BJ (cell line): ENCODE measurements at places on chromosomes 3 and 15.

DNA sequence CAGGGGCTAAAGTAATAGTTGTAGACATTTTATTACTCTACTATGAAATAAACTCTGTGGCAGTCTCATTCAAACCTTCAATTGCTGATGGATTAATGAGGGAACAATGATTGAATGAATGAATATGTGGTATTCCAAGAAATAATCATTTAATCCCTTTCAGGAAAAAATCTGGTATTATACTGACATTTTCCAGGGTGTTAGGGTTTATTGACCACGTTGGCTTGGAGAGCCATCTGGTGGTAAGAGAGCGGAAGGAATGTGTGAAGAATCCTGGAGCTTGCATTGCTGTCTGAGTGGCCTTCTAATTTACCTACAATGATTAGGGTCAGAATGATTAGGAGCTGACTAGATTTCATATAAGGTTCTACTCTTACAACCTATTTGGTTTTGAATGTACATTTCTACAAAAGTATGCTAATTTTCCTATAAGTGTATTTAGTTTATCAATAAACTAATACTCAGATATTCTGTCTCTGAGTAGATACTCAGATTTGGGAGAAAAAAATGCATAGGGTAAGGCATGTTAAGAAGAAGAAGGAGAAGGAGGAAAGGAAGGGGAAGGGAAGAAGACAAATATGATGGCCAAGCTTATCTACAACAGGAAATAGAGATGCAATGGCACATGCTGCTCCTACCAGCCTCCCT, 249.9 kb downstream of the ROBO1 start:
- no peak for DNase-seq

DNA sequence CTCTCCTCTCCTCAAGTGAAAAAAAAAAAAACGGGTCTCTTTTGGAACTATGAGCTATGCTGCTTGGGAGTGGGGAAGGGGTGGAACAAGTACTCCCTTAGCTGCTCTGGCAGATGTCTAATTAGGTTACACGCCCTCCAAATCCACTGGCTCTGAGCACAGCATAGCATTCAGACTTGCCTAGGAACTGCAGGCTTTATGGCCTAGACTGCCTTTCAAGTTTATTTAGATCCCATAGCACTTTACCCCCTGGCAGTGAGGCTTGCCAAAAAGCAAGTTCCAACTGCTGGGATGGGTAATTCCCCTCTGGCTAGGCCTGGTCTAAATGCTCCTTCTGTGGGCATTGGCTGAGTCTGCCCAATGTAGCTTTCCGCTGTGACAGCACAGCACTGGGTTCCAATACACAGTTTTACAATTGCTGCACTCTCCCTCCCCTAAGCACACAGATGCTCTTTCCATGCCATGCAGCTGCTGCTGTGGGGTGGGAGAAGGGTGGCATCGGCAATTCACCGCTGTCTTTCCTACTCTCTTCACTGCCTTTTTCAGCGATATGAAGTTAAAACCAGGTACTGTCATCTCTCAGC, 152.8 kb downstream of the KCNAB1 start:
- no peak for DNase-seq

DNA sequence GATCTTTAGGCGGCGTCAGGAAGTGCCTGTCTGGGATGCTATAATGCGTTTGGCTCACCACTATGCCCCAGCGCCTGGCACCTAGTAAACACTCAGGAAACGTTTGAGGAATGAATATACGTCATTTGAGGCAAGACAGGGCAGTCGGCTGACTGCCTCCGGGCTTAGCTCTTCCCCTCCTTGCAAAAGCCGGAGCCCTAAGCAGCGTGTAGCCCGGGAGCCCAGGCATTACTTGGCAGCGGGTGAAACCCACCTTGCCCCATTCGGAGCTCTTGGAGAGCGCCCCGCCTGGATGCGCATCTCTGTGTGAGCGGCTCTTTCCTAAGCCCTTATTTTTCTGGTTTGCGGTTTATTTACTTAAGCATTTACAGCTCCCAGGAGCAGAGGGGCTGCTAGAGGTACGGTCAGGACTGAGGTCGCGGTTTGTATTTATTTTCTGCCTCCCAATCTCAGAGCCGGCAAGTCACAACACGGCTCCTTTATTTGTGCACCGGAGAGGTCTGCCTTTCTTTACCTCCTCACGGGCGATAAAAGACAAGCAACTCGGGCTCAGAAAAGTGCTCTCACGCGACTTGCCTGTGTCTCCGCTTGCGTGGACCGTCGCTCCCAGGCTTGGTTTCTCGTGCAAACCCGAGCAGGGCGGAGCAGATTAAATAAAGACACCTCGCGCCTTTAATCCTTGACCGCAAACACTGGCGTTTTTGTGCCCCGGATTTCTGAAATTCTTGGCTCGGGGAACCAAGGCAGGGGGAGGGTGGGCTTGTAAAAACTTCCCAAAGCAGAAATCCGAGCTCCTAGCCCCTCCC, 737 bp upstream of the ITPR1 start:
- peak; percentile 15 for DNase-seq

DNA sequence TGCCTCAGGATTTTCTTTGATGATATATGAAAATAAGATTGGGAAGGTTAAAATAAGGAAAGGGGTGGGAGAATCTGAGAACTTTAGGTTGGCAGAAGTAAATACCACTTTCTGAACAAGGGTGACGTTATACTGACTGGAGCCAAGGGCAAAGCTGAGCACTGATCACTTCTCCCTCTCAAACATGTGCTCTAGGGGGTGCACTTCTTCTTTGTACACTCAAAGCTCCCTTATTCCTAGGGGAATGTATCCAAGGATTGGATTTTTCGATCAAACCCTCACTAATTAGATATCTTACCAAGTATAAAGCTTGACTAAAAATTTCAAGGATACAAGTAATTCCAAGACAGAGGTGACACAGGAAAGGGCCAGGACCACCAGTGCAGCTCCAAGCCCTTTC, 243.9 kb upstream of the UMPS start:
- no peak for DNase-seq

- no peak for DNase-seq
Observed at GRCh38 chr3:174907027-174907426, 47.9 kb downstream of the NAALADL2 start.

DNA sequence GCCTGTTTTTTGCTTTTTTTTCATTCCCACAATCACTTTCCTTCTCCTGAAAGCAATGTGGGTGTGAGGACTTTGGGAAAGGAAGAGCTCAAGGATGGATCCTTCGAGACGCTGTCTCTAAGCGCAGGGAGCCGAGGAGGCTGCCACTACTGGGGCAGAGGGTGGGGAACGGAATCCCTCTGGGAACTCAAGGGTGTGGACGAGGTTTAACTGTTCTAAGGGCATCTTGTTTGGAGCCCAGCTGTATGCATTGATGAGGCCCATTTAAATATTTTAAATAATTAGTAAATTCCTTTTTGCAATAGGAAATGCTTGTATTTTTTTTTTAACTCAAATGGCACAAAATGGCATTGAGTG, 124.4 kb upstream of the MEF2A start:
- no peak for DNase-seq

GRCh38 chr3:20123131-20123652, 62.8 kb downstream of the SGO1 start:
- DNase-seq = no peak

DNA sequence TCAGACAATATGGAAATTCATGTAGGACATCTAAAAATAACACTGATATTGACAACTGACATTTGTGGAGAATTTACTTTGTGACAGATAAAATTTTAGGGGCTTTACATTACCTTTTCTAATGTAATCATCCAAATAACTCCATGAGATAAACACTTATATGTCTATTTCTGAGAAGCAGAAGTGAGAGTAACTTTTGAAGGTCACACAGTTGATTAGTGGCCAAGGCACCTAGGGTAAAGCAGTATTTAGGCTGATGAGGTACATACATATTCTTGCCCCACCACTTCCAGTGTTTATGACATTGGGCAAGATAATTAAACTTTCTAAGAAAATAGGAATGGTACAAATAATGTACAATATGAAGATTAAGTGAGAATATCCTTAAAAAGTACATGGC, 248.4 kb downstream of the CPNE4 start:
- no peak for DNase-seq

GRCh38 chr15:60994963-60995475, 234.1 kb downstream of the RORA start:
- no peak for DNase-seq

DNA sequence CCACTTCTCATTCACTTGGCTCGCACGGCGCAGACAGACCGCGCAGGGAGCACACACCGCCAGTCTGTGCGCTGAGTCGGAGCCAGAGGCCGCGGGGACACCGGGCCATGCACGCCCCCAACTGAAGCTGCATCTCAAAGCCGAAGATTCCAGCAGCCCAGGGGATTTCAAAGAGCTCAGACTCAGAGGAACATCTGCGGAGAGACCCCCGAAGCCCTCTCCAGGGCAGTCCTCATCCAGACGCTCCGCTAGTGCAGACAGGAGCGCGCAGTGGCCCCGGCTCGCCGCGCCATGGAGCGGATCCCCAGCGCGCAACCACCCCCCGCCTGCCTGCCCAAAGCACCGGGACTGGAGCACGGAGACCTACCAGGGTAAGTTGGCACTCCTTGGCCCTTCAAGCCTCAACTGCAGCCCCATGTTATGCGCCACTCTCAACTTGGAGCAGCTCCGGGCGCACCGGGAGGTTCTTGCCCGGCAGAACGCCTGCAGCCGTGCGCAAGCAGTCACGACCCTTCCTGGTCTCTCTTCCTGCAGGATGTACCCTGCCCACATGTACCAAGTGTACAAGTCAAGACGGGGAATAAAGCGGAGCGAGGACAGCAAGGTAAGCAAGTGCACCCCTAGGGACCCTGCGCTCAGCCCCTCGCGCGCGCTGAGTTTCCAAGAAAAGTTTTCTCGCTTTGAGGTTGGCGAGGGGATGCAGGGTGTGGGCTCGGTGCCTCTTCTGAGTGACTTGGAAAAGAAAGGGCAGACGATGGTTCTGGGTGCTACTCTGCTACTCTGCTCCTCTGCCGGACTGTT, at the start of gene BHLHE40:
BHLHE40 (plus strand) TSS at position 10 of the 801 bp plus-strand sequence; CDS start at position 292, 282 bp downstream.
- DNase-seq = no peak

DNA sequence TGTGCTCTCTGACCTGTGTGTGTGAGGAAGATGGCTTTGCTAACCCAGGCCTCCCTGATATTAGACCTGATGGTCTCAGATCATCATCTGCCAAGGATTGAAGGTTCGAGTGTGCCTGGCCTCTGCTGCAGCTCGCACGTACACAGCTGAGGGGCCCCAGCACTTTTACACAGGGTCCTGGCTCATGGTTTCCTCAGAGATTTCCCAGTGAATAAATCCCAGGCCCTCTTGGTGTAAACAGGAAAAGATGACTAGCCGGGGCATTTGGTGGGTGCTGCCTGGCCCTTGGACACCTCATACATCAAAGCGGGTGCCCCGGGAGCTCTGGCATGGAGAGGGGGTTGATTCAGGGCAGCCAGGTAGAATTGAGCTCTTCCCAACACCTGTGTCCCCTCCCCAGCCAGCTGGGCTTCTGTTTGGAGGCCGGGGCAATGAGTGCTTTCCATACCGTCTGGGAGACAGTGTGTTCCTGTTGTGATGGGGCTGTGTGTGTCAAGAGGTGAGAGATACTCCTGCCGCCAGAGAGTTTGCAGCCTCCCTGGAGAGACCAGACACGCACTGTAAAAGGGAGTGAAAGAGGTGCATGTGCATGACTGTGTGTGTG, 72.5 kb upstream of the TLE3 start:
- DNase-seq = no peak

- DNase-seq = no peak
Observed at GRCh38 chr3:35919160-35919559, 279.8 kb downstream of the ARPP21 start.

DNA sequence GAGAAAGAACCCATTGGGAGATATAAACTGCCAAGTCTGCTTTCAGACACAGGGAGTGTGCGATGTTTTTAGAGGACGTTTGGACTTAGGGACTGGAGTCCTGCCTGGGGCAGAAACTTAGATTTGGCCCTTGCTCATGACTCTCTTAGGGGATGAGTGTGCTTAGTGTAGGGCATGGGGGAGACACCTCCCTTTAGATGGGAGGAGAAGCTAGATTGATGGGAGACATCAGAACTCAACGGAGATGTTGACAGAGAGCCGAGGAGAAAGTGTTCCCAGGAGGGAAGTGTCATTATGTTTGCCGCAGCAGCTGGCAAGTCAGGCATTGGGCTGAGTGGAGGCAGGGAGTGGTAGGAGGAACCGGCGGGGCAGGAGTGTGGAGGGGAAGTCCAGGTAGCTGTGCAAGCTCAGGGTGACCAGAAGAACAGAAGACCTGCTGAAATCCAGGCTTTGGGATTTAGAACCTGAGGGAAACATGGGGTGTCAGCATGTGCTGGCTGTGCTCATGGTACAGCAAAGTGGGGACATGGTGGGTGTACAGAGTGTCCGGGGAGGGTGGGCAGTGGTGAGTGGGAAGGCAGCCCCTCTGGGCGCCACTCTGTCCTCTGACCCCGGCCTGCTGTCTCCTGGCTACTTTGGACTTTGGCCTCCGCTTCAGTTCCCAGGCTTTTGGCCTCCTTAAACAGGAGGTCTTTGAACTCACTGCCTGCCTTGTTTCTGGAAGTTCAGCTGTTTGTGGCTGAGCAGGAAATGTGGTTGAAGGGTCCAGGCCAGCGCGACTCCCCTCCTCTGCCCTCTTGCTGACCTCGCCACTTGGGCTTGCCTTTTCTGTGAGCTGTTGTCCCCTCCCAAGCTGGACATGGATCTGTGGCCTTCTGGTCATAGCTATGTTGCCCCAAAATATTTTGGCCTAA, 324.0 kb upstream of the LRRFIP2 start:
- no peak for DNase-seq

GRCh38 chr3:3302964-3303363, 123.5 kb upstream of the CRBN start:
- DNase-seq = no peak

GRCh38 chr3:171784937-171785336, 25.3 kb downstream of the PLD1 start:
- DNase-seq = no peak

- no peak for DNase-seq
Observed at GRCh38 chr3:15974647-15975046, 176.9 kb upstream of the ANKRD28 start.

- DNase-seq = no peak
Observed at GRCh38 chr15:82950746-82951370, 1.7 kb downstream of the HOMER2 start.

DNA sequence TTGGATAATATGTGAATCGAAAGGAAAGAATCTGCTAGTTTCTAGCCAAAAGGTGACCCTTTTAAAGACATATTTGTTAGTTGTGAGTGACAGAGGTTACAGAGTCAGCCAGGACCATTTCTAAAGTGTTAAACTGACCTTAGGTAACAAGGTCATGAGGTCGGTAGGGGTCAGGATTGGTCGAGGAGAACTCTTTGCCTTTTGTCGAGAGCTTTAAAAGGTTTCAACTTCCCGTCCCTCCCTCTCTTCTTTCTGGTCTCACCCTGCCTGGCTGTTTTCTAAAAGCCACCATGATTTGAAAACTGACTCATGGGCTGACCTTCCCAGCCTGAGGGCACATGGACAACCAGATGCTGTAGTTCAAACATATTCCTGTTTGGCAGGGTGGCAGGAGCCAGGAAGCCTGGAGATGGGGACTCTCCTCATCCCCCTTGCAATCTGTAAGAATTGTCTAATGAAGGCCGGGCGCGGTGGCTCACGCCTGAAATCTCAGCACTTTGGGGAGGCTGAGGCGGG, 25.8 kb upstream of the PRTG start:
- no peak for DNase-seq

DNA sequence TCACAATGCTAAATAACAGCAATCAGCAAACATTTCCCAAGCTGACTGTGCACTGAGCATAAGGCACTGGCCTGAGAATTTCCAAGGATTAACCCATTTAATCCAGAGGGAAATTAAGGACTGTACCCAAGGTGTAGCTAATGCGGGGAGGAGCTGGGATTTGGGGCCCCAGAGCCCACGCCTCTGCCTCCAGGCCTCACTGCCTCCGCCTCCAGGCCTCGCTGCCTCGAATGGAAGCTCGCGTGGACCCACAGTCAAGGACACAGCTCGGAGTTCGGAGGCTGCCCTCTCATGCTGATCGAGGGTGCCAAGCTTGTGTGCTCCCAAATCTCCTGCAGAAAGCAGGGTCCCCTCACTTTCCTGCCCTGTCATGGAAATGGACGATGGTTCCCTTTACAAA, 76.5 kb upstream of the SNRPA1 start:
- DNase-seq = no peak
